ENCODE measurements at places on chromosomes 16 and 17.

- DNase-seq = no peak
Measured at GRCh38 chr17:59769887-59770286, 62.4 kb downstream of the VMP1 start.

DNA sequence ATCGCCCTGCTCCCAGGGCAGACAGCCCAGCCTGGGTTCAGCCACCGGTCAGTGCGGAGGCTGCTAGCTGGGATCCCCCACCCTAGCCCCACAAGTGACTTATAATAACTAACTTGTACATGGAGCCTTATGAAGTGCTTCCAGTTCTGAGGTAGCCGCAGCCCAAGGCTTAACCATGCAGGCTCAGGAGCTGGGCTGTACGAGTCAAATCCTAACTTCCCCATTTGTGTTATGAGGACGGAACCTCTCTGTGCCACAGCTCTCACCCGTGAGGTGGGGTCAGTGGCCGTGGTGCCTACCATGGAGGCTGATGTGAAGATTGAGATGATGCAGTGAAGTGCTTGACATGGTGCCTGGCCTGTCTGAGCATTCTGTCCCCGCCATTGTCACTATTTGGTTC is 27.8 kb upstream of the GOSR2 start:
- no peak for DNase-seq

- DNase-seq = no peak
Measured at GRCh38 chr17:36722121-36722902, 120.9 kb downstream of the MRM1 start.

GRCh38 chr16:82629441-82630027 is 2.8 kb downstream of the CDH13 start:
- DNase-seq = no peak

- DNase-seq = no peak
Measured at GRCh38 chr17:56594320-56595107, 1.0 kb downstream of the NOG start.

DNA sequence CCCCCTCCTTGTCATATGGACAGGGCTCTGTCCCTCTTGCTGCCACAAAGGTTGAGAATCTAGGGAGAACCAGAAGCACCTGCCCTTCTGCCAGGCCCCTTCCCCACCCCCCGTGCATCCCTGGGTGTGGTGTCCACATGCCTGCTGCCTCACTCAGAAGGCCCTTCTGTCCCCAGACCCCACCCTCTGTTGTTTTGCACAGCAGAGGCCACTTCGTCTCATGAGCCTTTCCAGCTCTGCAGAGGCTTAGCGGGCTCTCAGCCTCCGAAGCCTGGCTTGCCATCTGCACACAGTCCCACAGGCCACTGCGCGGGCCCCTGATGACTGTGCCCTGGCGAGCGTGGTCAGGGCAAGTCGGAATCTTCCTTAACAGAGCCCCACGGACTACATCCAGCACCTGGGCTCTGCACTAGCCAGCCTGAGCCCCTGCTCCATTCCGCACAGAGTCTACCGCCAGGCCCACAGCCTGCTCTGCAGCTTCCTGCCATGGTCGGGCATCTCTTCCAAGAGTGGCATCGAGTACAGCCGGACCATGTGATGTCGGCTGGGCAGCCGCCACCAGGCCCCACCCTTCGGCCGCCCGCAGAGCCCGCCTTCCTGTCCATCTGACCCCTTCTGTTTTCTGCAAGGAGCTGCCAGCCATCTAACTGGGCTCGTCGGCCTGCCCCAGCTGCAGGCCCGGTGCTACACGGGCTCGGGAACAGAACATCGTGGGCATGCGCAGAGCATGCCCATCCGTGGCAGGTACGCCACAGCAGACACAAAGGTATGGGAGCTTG is 10.8 kb downstream of the C16orf90 start:
- DNase-seq = no peak

DNA sequence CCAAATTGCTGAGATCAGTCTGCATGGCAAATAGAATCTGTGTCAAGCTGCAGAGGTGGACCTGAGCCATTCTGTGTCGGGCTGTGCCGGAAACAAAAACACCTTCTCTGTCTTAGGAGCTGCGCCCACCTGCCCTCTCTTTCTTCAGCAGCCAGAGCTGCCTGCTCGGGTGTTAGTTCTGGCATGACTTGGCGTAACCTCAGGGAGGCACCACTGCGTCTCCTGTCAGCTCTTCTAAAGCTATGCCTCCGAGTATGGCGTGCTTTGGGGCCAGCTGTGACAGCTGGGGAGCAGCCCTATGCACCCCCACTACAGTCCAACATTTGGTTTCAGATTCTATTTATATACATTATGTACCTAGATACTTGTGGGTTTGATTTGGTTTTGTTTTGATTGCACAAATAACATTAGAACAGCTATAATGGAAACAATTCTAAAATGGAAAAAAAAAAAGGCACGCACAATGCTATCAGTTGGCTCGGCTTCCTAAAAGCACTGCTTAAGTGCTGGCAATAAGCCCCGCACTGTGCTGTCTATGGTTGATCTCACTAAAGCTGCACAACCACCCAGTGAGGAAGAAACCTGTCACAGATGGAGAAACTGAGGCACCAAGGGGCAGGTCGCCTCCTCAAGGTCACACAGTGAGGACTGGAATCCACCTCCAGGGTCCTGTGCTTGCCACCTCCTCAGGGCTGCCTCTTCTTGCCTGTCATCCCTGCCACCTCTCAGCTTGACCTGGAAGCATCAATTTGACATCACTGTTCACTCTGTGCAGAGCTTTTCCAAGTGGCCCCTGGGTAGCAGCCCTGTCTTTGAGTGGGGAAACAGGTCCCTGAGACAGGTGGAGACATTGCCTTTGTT is 18.7 kb upstream of the ADGRG1 start:
- no peak for DNase-seq

- DNase-seq = no peak
Measured at GRCh38 chr17:38420518-38420917, 7.7 kb upstream of the ARHGAP23 start.

DNA sequence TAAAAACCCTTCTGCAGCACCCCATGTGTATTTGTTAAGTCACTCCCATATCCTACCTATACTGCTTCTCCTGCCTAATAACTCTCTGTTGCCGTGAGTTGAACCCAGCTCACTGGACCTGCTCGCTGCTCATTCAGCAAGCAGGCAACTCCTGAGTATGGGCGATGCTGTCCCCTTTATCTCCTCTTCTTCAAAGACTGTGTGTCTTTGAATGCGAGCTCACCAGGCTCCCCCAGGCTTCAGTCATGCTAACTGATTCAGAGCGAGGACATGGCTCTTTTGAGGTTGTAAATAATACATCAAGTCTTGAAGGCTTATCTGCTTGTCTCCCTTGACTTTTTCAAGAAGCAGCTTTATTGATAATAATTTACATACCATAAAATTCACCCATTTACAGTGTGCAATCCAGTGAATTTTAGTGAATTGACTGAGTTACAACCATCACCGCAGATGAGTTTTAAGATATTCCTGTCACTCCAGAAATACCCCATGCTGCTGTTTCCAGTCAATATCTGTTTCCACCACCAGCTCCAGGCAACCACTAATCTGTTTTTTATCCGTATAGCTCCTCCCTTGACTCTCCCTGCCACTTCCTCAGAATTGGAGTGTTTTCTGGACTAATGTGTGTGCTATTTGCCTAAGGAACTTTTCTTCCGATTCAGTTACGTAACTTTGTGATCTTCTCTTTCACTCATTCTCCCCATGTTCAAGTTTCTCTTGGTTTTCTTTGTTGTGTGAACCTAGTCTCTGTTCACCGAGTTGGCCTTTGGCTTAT is 132.2 kb downstream of the SPECC1 start:
- DNase-seq = no peak

Data from NCI-H2081 treated with DMSO at 0.1 percent for 48 hours (cell line).